ENCODE measurements at places on chromosomes 2 and 18.
A peak's percentile ranks its signal among the peaks of the same experiment; 100 is the strongest.

- DNase-seq = peak; percentile 42
Observed at GRCh38 chr18:12031846-12032245, 50.5 kb downstream of the IMPA2 start.

GRCh38 chr2:167820488-167820887 lies 426.9 kb downstream of the STK39 start:
- DNase-seq = no peak

DNA sequence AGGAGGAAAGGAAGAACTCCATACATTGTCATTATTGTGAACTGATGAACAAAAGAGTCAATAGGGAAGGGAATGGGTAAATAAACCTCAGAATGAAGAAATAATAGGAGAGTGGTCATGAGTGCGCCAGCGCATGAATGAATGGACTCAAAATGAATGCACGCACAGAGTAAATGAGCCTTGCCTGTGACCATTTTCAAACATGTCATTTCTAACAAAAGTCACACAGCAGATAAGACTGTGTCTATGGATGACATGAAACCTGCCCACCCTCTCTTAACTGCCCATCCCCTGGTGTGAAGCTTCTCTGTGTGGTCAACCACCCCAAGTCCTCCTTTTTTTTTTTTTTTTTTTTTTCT lies 121.1 kb upstream of the TEX51 start:
- no peak for DNase-seq

- DNase-seq = no peak
Observed at GRCh38 chr18:31954349-31954748, 11.4 kb upstream of the TRAPPC8 start.

DNA sequence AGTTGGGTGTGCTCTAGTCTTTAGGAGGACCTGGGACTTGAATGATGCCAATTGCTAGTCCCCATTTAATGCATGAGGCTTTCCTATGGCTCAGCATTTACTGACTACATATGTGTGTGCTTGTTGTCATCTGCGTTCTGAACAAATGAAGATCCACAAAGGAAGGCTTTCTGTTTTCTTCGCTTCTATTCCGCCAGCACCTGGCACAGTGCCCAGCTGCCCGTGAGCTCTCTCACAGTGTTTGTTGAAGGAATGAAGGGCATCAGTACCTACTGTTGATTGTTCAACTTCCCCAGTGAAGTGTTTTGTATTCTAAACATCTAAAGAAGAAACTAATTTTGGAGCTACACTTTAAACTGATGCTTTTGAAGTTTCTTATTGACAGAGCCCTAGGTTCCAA lies 122.4 kb upstream of the LINC00305 start:
- no peak for DNase-seq

GRCh38 chr2:30511122-30512083 lies 64.4 kb downstream of the LCLAT1 start:
- DNase-seq = no peak

DNA sequence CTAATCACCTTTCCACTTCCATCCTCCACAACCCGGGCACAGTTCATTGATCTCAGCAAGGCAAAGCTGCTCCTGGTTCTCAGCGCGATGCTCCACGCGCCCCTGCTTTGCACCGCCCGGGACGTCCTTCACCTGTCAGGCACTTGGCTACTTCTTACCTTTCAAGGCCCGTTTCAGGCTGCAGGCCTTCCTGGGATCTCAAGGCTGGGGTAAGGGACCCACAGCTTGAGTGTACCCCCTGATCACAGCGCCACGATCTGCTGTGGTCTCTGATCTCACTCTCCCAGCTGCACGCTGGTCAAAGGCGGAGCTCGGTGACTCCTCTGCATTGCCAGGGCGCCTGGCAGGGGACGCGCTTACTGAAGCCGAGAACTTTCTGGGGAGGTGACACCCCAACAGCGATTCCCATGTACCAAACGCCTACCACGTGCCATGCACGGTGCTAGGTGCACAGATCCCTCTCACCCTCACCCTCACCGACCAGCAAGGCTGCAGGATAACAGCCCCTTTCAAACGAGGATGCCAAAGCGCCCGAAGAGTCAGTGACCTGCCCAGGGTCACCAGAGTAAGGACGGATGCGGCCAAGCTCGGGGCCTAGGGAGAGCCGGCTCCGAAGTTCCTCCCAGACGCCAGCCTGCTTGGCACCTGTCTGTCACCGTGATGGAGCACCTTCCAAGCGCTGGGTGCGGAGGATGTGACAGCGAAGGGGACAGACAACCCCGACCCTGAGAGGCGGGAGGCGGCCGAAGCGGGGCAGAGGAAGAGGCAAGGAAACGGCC lies 818 bp downstream of the ITGB1BP1 start:
- DNase-seq = no peak

GRCh38 chr2:42957109-42957860 lies 164.9 kb upstream of the HAAO start:
- no peak for DNase-seq

GRCh38 chr18:3799515-3799914 lies 349.5 kb downstream of the TGIF1 start:
- DNase-seq = no peak

- DNase-seq = no peak
Observed at GRCh38 chr2:20611077-20611843, 39.6 kb downstream of the HS1BP3 start.

GRCh38 chr2:23601301-23601965 lies 216.5 kb downstream of the KLHL29 start:
- DNase-seq = no peak

All from AG09309 (cell line).